ENCODE measurements at places on chromosomes 2 and 18.

- DNase-seq: no peak
These were observed 339.6 kb upstream of the DCC start for GRCh38 chr18:52000435-52000834.

DNA sequence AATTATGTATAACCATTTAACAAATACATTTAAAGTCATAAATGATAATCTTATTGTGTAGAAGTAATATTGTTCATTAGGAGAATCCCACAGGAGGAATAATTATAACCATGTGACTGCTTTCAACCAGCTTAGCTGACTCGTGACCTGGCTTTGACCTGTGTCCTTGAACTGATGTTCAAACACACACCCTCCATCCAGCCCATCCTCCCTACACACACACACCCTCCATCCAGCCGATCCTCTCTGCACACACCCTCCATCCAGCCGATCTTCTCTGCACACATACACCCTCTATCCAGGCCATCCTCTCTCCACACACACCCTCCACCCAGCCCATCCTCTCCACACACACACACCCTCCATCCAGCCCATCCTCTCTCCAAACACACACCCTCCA, 83.5 kb downstream of the EIPR1 start:
- DNase-seq: no peak

- no peak for DNase-seq
These were observed 957.8 kb downstream of the SLC4A3 start for GRCh38 chr2:220585241-220585640.

DNA sequence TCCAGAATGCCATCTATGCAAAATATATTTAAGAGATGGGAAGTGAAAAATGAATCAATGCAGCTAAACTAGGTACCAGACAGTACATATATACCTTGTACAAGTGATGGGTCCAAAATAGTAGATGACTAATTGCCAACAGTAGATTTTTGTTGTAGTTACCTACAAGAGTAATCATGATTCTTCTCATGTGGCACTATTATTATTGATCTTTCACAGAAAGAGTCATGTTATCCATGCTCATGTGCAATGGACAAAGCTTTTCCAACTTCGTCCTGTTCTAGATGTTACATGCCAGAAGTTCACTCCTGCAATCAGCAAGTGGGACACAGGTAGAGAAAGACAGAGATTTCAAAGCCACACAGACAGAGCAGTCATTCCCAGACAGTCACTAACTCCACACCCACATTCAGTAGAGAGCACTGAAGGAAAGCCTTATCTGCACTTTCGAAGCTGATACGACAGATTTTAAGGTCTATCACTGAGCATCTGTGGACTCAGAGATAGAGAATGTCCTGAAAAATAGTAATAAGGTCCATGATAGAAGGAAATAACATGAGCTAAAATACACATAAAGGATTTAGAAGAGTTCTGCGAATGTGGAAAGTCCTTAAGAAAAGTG, 101.6 kb upstream of the ITPRID2 start:
- DNase-seq: no peak

DNA sequence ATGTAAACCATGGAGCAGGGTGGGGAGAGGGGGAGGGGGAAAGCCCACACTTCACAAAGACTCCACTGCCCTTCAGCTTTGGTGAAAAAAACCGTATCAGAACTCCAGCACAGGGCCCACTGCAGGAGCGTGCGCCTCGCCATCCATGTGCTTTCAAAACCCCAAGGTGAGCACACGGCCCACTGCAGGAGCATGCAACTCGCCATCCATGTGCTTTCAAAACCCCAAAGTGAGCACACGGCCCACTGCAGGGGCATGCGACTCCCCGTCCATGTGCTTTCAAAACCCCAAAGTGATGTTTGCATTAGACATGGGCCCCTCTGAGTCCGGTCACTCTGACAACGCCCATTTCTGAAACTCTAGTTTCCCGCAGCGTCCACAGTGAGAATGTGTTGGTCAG, 7.8 kb downstream of the TXNL4A start:
- DNase-seq: no peak

DNA sequence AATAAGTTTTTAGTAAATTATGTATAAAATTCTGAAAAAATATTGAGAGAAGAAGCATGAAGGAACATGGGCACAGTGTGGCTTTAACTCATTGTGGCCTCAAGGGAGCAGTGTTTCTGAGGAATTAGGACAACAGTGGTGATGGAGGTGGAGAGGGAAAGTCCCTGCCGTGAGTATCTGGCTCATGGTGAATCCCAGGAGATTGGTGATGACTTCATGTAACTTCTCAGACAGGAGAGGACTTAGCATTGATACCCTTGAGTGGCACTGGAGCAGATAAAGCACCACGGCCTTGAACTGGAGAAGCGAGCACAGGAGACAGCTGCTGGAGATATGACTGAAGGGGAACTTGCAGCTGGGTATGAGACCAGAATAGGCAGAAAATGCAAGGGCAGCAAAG, 35.0 kb upstream of the LRP1B start:
- no peak for DNase-seq

DNA sequence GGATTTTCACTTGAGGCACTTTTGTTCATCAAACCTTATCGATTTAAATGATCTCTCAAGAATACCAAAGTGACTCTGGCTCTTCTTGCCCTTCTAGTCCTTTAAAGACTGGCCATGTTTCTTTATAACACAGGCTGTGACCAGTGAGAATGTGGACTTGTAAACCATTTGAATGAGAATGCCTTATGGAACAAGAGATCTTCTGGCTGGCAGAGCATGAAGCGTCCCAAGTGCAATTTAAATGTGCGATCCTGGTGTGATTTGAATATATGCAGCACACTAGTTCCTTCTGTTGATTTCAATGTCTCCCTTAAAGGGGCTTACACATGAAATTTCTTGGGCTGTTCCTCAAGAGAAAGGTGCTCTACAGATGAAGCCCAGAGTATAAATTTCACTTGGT, 262.4 kb upstream of the CCDC68 start:
- DNase-seq: no peak

- DNase-seq: no peak
These were observed 6.1 kb downstream of the ADCY3 start for GRCh38 chr2:24913911-24914310.

DNA sequence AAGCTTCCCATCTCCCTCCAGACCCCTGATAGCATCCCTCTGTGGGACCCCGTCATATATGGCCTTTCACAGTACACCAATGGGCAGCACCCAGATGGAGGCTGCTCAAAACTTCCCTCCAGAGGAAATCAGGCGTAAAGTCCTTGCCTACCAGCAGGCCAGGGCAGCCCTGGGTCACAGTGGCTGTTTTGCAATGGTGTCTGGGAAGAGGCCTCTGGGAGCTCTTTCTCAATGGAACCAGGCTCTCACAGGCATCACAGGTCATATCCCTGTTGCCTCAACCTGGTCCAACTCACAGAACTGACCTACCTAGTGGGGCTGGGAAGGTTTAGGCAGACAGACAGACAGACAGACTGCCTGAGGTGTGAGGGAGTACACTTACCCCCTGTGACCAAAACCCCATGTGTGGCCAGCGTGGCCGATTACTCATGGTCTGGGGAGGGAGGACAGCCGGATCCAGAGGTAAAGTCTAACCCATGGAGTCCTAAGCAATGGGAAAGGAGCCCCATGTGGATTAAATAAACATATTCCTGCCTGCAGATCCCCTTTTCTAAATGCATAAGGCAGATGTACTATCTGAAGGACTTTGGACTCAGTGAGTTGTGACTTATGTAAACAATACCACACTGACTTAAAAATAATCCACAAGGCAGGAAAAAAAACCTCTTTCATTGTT, 58.2 kb downstream of the BCL2L11 start:
- no peak for DNase-seq

GRCh38 chr2:201235860-201236811, 24.2 kb upstream of the CASP8 start:
- DNase-seq: peak; percentile 47

- no peak for DNase-seq
These were observed 7.6 kb downstream of the OSR1 start for GRCh38 chr2:19350678-19351401.

DNA sequence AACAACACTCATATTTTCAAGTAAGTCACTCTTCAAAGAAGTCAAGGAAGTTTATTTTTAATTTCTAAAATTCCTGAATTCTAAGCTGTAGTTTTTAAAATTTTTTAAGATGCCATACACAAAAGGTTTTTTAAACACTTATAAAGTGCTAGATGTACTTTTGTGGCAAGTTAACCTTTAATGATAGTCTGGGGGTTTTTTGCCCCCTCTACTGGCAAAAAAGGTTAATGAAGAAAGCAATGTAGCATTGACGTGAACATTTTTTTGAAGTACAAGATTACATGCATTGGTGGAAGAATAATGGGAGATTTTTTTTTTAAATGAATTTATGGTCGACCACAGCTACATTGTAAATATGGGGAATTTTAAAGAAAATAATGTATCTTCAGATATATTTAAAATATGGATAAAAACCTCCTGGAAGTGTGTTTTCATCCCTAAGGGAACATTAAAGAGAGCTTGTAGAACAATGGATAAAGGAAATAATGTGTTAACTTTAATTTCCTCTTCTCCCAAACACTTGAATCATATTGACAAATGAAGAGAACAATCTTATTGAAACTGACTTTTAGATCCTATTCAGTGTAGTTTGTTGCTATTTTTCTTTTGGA, 12.6 kb downstream of the ITPRID2 start:
- no peak for DNase-seq

GRCh38 chr2:45153121-45153520, 143.9 kb upstream of the SIX2 start:
- DNase-seq: no peak

DNA sequence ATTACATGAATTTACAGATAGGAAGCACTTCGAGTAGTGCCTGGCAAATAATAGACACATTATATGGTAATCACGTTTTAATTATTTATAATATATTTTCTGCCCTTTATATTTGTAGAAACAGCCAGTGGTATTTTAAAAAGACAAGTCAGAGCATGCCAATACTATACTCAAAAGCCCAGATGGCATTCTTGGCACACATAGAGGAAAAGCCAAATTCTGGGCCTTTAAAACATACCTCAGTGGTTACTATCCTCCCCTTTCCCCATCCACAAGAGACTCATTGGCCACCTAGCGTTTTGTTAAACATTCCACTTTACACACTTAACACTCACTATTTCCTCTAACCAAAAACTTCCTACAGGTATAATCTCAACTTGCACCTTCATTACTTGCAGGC, 63.3 kb upstream of the ZNF804A start:
- no peak for DNase-seq

DNA sequence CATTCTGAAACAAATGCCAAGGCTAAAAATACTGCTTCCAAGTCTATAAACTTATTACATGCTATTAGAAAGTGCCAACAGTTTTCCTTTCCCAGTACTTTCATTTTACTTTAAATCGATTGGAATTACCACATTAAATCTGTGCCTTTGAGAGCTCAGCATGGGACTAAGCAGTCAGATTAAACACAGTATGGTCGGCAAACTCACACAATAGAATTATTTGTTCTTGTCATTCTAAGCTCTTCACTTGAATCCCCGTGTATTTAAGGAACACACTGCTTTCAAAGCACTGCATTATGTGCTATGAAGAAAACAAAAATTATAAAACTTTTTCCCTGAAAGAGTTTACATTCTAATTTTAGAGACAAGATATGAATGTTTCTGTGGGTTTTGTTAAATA, 444.4 kb upstream of the SLC39A10 start:
- no peak for DNase-seq

DNA sequence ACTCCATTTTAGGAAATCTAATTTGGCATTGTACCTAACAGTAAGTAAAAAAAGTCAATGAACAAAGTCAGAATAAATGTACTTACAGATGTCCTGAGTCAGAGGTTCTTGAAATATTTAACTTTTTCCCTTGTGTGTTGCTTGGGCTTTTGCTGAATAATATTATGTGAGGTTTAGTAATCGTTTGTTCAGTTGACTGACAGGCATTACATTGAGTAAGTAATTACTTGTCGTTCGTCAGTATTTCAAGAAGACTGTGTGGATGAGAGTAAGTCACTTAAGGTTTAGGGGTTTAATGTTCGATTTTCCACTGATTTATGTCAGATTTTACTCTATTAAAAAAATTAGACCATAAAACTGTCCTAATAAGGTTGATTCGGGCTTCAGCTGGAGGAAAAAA, 342.9 kb downstream of the LRRTM4 start:
- no peak for DNase-seq

All from stimulated activated CD4-positive, alpha-beta T cell treated with anti-CD3 and anti-CD28 coated beads, Interleukin-15, amount 100 ng/mL, for 24 hours (primary cell).